ENCODE measurements at places on chromosomes 4 and X.

DNA sequence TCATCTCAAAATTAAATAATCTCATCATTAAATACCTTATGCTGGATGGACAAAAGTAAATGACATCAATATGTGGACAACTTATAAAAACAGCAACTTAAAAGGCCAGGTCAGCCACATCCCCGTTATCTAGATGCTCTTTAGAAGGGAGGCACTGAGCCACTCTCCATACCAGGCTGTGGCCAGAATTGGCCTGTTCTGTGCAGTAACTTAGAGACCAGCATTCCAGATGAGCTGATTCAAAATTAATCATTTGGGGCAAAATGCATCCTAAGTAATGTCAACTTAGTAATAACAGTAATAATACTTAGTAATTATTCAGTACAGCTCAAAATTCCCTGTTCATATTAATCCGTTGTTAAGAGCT, 373.6 kb downstream of the FBXW7 start:
- no peak for DNase-seq

DNA sequence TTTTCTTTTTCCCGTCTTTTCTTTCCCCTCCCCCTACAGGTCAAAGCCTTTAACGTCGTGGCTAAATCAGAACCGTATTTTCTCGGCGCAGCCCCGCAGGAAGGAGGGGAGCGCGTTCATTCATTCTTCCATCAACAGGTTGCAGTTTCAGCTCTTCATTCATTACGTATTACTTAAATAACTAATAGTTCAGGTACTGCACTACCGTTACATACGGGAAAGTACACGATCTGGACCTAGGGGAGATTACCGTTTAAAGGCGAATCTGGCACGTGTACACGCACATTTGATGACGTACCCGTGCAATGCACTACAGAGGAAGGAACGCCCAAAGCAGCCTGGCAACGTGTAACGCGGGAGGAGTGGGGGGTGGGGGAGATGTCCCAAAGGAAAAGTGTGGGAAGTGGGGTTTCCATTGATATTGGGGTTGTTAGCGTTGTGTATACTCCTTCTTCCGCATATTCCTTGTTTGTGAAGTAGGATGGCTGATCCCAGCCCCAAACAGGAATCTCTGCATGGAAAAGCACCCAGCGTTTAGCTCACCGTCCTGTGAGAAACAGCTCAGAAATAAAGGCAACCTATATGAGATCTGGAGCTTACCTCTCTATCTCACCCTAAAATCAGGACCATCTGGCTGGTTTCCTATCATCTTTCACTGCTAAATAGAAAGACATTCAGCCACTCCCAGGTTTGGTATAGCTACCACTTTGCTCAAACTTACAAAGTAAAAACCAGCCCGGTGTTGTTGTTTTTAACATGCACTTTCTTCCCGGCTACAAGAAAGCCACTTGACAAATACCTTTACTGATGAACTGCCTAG, 585 bp upstream of the SEC24D start:
- DNase-seq, result peak; percentile 44

DNA sequence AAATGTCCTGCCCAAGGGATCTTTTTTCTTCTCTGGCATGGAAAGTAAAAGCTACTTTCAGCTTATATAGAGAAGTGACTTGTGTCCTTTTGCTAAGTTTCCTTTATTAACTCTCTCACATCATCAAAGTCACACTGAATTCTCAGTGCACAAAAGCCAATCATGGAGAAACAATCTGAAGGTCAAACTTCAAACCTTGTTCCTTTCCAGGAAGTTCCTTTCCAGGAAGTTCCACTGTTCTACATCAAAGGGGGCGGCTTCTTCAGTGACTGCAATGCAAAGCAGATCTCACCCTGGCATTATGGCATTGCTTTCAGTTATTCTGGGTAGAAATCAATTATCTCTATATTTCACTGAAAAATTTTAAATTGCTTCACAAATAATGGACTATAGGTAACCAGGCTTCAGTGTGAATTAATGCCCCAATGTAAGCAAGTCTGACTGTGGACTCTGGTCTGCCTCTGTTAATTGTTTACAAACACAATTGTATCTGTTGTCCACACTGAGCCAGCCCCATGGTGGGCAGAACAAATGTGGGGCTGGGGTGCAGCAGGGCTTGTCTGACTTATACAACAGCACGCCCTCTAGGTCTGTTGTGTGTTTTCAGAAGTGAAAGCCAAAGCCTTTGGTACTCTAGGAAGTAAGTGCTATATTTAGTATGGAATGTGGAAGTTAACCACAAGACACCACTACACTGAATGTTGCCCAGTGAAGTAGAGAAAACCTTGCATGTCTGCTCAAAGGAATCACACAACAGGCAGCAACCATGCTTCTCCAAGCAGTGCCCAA, 98.8 kb downstream of the CDS1 start:
- no peak for DNase-seq

DNA sequence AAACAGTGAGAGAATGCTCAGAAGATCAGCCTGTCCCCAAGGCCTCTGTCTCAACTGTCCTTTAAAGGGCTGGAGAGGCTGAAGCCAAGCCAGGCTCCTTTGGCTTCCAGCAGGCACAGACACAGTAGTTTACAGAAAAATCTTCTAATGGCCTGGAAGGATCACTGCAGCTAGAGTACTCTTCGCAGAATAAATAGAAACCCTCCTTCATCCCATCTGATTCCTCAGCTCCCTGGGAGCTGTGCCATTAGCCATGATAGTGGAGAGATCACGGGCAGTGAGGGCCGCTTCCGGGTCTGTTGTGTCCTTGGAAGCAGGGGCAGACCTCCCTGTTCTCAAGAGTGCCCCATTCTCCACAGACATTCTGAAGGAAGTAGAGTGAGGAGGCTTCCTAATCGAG, 63.1 kb downstream of the CCNI start:
- DNase-seq, result no peak

DNA sequence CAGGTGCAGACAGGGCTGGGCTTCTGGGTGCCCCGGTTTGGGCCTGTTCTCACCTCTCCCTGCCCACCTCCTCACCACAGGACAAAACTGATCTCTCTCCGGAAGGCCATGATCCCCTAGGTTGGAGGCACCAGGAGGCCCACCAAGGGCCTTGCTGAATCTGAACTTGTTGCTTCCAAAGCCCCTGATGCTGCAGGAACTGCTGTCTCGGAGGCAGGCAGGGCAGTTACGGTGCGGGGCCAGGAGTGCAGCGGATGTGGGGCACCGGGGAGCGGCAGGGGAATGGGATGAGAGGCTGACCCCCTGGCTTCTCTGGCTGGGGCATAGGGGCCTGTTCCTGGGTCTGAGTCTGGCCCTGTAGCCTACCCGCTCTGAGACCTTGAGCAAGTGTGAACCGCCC, 100.4 kb upstream of the PSAPL1 start:
- no peak for DNase-seq

DNA sequence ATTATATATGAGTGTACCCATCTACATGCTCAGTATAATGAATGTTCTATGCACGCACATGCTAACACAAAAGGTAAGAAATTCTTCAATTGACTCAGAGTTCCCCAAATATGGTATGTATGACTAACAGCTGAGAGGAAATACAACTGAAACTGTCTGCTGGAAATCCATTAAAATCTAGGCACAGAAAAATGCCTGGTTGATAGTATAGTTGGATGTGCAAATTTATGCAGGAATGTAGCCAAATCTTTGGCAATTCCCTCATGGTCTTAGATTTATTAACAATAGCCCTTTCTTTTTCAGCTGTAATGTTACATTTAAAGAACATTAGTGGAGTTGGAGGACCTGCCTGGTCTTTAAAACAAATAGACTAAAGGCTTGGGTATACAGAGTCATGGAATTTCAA, 5.5 kb downstream of the CAMK2D start:
- no peak for DNase-seq

DNA sequence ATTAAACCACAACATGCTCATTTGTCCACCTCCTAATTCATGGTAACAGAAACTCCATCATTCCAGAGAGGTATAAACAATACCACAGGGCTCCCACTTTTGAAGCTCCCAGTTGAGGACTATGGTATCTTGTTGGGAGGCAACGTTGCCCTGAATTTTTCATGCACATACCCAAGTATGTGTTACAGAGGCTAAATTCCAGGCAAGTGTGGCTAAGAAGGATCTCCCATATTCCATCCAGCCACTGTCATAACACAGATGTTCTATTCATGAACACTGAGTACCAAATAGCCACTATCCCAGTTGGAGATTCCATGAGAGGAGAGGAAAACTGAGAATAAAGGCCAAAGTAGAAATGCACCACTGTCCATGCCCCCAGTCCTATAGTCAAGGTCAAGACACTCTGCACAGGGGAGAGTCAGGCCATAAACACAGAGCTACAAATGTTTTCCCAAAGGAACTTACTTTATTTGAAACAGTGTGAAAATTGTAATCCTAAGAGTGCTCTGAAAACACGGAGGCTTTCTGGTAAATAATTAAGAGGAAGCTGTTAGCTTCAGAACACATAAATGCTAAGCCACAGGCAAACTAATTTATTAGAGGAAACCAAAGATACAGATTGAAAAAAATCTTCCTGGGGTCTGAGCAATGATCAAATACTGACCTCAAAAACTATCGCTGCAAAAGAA, 42.4 kb upstream of the TMPRSS11B start:
- no peak for DNase-seq

- no peak for DNase-seq
These were observed 178.2 kb upstream of the HCCS start for GRCh38 chrX:10932842-10933440.

- no peak for DNase-seq
These were observed 29.6 kb downstream of the RAB40AL start for GRCh38 chrX:102966701-102967100.

DNA sequence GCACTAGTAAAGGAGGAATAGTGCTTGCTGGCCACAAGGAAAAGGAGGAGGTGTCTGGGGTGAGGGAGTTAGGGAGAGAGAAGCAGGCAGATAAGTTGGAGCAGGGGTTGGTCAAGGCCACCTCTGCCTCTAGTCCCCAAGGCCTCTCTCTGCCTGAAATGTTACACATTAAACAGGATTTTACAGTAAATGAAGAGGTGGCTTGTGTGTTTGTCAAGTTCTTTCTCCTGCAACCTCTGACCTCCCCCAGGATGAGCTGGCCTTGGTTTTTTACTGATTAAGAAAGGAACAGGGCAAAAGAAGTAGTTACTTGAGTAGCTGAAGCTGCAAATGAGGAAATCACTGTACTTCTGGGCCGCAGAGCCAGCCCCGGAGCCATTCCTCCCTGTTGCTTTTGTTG, 2.0 kb downstream of the GJB1 start:
- DNase-seq, result no peak

- no peak for DNase-seq
These were observed 34.5 kb upstream of the LCORL start for GRCh38 chr4:18056030-18056429.

DNA sequence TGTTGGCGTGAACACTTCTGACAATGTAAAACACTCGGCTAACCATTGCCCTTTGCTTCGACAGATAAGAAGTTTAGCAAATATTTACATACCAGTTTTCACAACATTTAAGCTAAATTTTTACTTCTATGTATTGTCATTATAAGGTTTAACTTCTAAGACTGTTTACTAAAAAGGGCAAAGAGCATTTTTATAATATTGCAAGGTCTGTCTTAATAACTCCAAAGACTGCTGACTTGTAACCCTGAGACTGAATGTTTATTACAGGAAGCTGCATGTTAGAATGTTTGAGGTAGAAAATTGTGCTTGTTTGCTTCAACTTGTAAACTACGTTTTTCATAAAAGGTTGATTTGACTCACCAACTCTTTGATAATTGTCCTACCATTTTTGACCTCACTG, 213.2 kb upstream of the RPS6KA3 start:
- no peak for DNase-seq

GRCh38 chr4:99917575-99917974, 23.3 kb upstream of the LAMTOR3 start:
- DNase-seq, result no peak

- DNase-seq, result no peak
These were observed 181.6 kb upstream of the NOCT start for GRCh38 chr4:138833974-138834373.

DNA sequence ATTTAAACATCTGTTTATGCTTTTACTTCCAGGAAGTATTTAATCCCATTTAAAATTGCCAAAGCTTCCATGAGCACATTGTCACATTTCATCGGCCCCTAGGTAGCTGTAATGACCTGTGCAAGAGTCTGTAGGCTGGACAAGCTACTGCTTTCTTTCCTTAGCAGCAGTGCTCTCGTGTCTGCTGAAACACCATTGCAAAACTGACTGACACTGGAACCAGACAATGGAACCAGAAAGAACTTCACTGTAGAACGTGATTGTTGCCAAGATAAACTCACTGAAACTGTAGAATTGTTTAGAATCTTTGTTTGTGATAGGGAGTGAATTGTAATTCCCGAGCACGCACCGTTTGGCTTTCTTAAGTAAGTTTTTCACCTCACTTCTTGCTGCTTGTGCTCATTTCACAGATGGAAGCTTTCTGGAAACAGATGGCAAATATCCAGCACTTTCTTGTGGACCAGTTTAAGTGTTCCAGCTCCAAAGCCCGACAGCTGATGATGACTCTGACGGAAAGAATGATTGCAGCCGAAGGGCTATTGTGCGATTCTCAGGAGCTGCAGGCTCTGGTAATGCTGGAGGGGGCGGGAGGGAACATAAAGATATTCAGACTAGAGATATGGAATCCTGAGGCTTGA, 36.9 kb downstream of the EVC start:
- DNase-seq, result no peak

DNA sequence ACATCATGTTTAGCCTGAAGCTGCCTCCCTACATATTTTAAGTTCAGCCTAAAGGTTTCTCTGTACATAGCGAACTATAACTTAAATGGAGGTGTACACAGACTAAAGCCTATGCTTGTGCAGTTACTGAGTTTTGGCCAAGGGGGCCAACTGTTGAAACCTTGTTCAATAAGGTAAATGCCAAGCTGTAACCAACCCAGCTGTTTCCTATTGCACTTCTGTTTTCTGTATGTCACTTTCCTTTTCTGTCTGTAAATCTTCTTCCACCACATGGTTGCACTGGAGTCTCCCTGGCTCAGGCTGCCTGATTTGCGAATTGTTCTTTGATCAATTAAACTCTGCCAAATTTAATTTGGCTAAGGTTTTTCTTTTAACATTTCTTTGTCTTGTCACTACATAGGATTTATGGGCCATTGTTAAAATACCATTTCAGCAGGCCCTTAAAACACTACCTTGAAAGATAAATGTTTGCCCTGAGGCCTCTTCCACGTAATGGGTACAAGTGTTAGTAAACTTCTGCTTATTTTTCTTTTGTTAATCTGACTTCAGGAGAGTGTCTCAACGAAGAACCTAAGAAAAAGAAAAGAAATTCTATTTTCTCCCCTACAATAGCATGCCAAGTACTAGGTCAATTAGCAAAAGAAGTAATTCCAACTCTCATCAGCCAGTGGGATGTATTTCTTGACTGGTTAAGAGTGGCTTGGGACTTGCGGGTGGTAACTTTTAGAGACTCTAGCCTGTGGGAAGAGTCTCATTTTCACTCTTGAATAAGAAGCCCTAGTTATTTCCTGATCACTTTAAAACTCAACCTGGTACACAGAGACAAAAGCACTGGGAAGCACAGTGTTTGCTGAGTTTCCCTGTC, 45.7 kb upstream of the PRSS12 start:
- no peak for DNase-seq
